Immature natural killer cell (primary cell): ENCODE measurements at places on chromosomes 1 and 21.

DNA sequence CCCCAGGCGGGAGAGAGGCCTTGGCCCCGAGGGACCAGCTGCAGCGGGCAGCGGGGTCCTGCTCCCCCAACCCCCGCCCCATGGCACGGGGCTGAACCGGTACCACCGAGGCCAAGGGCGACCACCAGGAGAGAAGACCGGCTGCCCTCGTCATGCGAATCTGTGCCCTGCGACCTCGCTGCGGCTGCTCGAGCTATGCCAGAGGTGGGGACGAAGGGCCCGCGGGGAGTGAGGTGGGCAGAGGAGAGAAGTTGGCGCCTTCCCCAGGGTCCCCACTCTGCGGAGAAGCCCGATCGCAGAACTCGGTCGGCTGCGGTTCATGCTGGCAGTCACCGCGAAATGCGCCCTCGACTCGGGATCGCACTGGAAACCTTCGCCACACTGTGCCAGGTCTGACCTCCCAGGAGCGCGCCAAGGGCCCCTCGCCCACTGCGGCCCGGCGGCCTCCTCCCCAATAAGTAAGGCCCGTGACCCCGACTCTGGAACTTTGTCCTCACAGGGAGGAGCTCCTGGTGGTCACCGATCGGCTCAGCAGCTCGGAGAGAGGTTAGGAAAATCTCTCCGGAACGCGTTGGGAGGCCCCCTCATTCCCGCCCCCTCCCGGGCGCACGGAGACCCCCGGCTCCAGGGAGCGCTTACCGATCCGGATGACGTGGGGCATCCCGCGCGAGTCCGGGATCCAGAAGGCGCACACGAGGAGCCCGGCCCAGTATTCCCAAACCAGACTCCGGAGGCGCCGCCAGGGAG lies 787 bp downstream of the GRIK3 start:
- no peak for DNase-seq

- no peak for DNase-seq
Measured at GRCh38 chr1:83896299-83896698, 102.6 kb downstream of the TTLL7 start.

DNA sequence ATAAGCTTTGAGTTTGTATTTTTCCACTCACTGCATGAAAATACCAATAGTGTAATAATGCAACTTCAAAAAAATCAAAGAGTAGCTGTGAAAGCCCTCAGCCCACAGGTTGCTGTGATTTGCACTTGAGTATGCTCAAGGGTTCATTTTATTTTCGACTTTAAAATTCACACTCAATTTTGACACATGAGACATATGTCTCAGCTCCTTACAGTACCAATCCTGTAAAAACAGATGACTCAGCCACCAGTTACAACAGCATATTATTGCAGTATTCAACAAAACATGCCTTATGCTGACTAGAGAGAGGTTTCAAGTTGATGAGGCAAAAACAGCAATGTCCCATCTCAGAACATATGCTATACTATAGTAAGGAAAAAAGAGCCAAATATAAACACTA lies 66.1 kb downstream of the CYYR1 start:
- no peak for DNase-seq

GRCh38 chr1:183454377-183454776 lies 17.9 kb upstream of the SMG7 start:
- DNase-seq, result no peak

- DNase-seq, result no peak
Measured at GRCh38 chr1:48789903-48790302, 13.2 kb upstream of the BEND5 start.
